ENCODE measurements at places on chromosomes 2 and 18. TPM values are rescaled to one million over a fixed set of nuclear protein-coding genes. Genes with fewer than 3 reads are reported as not detected.

DNA sequence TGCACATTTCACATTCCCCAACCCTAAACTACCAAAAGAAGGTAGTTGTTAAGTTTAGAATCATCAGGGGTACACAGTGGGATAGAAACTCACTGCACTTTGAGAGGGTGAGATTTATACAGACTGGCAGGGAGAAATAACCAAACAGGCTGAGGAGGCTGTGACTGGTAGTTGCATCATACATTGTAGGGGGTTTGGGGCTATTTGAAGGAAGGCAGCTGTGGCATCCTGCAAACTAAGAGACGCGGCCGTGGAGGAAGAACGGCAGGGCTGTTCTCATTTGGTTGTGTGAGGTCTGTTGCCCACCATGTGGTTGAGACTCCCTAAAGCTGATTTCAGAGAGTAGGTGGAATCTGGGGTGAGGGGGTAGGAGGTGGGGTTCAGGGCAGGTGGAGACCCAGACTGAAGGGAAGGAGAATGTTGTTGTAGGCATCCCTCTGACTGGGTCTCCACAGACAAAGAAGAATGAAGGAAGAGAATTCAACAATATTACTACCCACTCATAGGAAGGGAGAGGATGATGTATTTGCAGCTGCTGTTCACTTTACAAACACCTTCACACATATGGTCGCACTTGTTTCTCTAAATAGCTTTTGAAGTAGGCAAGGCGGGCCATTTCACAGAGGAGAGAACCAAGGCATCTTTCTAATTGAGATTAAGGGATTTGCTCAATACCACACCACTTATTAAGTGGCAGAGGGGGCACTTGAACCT, 170.9 kb upstream of the SIX2 start:
- ATAC-seq: no peak

DNA sequence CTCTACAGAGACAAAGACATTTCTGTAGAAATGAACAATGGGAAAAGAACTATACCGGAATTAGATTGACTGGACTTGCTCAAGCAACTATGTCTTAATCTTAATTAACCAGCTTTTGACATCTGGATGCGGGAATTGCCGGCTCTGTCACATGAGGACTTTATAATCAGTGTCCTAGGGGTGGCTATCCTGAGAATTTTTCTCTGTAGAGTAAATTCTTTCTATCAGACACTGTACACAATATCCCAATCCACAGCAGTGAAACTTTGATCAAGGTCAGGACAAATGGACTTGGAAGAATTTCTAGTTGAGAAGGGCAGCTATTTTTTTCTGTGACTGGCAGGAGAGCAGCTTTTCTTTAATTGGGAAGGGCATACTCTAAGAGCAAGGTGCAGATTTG, 322.1 kb downstream of the HRH4 start:
- ATAC-seq: no peak

- no peak for ATAC-seq
These were observed 10.4 kb downstream of the SLC4A3 start for GRCh38 chr2:219637842-219638185.

GRCh38 chr2:170332676-170333402, 154.9 kb downstream of the MYO3B start:
- ATAC-seq: no peak

DNA sequence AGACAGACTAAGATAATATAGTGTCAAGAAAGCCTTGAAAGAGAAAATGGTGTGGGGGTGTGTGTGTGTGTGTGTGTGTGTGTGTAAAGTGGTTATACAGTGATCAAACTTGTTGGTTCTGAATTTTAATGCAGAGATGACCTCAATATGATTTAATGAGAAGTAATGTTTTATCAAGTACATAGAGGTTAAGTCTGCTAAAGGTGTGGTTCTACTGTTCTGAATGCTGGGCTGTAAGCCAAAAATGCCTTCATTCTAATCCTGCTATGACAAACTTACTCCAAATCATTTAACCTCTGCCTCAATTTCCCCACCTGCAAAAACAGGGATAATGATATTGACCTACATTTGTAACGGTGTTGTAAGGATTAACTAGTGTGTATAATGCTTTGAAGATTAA, 87.9 kb downstream of the WDPCP start:
- ATAC-seq: no peak

GRCh38 chr2:214560618-214561190, 149.8 kb downstream of the VWC2L start:
- no peak for ATAC-seq

DNA sequence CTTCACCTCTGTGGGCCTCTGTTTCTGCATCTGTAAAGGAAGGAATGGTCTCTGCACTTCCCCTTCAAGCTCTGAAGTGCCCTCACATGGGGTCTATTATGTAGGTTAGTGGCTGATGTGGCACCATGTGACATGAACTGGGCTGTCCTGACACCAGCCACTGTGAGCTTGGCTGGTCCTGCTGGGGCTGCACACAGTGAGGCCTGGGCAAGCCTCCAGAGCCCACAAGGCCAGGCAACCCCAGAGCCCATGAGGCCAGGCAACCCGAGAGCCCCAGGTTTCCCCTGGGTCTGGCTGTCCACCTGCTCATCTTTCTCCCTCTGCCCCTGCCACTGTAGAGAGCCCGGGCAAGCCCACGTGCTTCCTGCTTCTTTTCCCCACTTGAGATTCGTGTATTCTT, 150.1 kb upstream of the SMAD2 start:
- no peak for ATAC-seq

DNA sequence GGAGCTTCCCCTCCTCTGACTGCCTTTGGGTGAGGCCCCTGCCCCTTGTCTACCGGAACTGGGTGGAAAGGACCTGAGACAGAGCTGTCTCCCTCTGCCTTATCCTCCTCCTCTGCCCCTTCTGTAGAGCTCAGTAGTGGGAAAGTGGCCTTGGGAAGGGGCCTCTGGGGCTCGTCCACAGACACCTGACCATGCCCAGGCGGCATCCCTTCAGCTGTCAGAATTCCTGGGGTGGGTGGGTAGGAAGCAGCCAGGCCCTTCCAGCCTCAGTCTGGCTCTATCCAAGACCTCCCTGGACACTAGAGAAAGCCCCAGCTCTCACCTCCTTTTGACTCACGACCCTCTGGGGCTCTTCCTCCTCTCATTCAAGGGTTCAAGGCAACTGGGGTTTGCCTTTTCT, 35.6 kb downstream of the B3GNT2 start:
- no peak for ATAC-seq

DNA sequence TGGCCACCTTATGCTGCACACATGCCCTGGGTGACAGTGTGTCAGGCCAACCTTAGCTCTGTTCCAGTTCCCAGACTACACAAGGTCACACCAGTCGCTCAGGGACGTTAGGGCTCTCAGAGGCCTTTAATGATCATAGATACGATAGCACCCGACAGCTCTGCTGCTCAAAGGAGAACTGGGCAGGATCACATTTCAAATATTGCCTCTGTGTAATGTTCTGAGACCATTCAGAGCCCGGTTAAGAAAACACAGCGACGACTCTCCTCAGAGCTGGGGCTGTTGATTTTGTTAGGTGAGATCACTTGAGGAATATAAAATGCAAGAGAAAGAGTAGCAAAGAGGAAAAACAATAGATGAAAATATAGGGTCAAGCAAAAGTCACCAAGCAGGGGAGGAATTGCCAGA, 166.6 kb upstream of the TANK start:
- ATAC-seq: no peak

DNA sequence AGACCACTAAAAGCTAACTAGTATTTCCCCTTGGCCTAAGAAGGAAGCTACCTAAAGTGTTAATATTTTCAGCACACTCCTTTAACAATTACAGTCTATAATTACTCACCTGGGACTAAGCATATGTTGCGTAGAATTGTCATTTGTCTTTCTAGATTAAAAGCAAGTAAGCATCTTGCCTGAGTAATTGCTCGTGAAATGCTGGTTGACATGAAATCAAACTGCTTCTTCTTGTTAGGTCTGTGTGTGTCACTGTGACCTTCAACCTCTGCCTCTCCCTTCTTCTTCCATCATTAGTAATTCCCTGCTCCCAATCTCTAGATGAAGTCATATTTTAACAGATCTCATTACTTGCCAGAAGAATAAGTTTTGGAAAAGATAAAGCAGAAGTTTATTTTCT, 212.2 kb downstream of the XIRP2 start:
- no peak for ATAC-seq

- ATAC-seq: no peak
These were observed 36.5 kb upstream of the CCDC93 start for GRCh38 chr2:118050386-118050785.

DNA sequence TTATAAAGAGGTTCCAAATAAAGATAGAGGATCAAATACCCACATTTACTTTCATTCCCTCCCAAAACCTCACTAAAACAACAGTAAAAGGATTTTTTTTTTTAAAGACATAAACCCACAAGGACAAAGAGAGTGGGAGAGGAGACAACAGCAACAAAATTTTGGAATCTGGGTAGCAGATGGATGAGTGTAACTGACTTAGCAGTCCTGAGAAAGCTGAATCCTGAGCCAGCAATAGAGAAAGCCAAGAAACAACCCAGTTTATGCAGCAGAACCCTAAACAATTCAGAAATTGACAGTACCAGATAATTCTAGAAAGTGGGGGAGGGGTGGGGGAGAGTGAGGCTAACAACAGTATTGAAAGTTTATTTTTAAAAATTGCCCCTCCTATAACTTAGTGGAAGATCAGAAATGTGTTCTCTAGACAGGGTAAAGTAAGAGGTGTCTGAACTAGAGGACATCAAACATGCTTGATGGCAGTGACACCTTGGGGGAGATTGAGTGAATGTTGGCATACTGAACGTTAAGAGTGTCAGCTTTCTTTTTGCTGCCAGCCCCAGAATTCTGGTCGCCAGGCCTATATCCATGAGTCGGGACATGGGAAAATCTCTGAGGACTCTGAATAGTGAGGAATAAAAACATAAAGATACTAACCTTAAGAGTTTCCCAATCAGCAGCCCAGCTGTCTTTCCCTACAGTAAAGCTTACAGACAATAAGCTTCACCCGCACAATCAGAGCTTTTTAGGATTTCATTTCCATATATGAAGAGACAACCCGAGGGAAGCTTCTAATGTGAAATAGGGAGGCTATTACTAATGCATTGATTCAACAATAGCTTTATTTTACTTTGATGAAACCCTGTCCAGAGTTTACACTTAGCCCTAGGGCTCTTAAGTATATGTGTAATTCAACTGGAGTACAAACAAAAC, 128.0 kb upstream of the ALPP start:
- no peak for ATAC-seq

- ATAC-seq: no peak
These were observed 28.2 kb downstream of the SOX11 start for GRCh38 chr2:5720426-5720825.

DNA sequence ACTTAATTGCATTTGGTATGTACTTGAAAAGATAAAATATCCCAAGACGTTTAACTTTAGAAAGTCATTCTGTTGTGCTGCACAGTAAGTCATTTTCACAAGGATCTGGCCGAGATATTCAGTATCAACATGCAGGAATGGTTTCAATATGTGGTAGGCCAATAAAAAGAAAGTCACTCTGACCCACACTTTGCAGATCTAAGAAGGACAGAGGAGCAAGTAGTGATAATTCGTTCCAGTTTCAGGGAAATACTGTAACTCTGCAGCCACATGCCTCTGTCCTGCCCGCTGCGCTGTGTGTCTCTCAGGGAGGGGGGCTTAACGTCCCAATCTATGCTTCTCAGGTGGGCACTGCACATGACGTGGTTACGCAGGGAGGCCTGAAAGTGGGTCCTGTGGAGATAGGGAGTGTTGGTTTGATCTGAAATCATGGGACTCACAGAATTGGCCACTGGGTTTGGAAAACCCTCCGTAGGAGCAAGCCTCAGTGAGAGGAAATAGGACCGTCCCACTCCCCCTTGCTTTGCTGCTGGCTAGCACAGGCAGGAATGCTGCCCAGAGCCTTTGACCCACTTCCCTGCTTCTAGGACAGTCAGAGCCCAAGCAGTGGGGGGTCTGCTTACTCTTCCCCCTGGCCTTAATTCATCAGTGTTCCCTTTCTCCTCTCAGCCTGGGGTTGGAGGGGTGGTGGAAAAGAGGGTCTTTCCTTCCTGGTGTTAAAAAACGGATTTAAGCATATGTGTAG, 314.7 kb upstream of the SPRED2 start:
- no peak for ATAC-seq

Gene ST8SIA3
- total RNA-seq: under 0.01 TPM

Gene MAP4K3
- 49.4 TPM for total RNA-seq

Gene MYO5B
- 3.2 TPM for total RNA-seq

Gene COL5A2
- total RNA-seq: 57.3 TPM

Measured in gastroesophageal sphincter (tissue), 4 donors.